ENCODE measurements at places on chromosomes 3 and 15.

- DNase-seq = no peak
- no peak overlapping the region for H3K27ac ChIP-seq
- no peak overlapping the region for H3K4me3 ChIP-seq
- H3K36me3 ChIP-seq = no peaks in the 10 kb centered on the region
- no peaks in the 10 kb centered on the region for H3K4me1 ChIP-seq
- H3K27me3 ChIP-seq = no peaks in the 10 kb centered on the region
Observed at GRCh38 chr3:4426782-4427344, 40.2 kb downstream of the SUMF1 start.

DNA sequence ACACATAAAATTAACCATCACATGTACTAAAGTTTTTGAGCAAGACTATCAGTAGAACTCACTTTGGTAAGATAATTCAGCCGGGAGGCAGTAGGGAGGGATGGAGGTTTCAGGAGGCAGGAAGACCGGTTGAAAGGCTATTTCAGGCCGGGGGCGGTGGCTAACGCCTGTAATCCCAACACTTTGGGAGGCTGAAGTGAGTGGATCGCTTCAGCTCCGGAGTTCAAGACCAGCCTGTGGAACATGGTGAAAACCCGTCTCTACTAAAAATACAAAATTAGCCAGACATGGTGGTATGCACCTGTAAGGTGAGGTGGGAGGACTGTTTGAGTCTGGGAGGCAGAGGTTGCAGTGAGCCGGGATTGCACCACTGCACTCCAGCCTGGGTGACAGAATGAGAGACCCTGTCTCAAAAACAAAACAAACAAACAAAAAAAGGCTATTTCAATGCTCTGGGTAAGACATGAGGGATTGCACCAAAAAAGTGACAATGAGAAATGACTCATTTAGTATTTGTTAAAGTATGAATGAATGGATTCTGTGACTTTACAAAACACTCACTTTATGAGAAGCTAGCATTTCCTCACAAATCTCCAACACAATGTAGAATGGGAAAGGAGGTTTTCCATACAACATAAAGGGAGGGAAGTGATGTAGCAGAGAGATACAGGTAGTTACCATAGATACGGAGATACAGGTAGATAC is 43.9 kb downstream of the SH3BP5 start:
- no peaks in the 10 kb centered on the region for H3K36me3 ChIP-seq
- no peak for DNase-seq
- no peak overlapping the region for H3K4me3 ChIP-seq
- no peak overlapping the region for H3K27ac ChIP-seq
- H3K4me1 ChIP-seq = no peaks in the 10 kb centered on the region

- H3K4me3 ChIP-seq = peak within 1 kb of the TSS; percentile 86
- peak within 1 kb of the TSS; percentile 89 for H3K27ac ChIP-seq
- peaks cover 12% of the 10 kb centered on the region for H3K4me1 ChIP-seq
- peaks cover 62% of the 10 kb centered on the region for H3K36me3 ChIP-seq
Observed at GRCh38 chr3:111071257-111072030, at the start of gene NECTIN3. NECTIN3 (plus strand) TSS chr3:111071816; CDS start chr3:111072018, 202 bp downstream.

DNA sequence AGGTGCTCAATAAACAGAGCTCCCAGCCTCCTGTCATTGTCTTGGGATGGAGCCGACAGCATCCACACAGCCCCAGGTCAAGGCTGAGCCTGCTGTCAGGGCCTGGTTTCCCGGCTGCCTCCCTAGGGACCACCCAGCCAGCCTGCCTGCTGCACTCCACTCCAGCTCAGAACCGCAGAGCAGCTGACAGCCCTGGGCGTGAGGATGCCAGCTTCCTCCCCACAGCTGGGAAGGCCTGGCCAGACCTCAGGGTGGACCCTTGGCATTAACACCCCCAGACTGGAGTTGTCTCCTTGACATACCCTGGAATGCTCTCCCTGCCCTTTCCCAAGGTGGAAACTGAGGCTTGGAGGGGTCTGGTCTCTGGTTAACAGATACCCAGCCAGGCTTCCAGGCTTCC is 112.0 kb downstream of the WNT7A start:
- H3K36me3 ChIP-seq = no peaks in the 10 kb centered on the region
- H3K4me1 ChIP-seq = no peaks in the 10 kb centered on the region
- H3K4me3 ChIP-seq = no peak overlapping the region
- H3K27ac ChIP-seq = no peak overlapping the region
- H3K27me3 ChIP-seq = peaks cover 51% of the 10 kb centered on the region
- DNase-seq = no peak

All from Calu3 (cell line).